Stimulated activated CD8-positive, alpha-beta memory T cell treated with anti-CD3 and anti-CD28 coated beads, Interleukin-2, amount 100 ng/mL, for 48 hours (primary cell): ENCODE measurements at places on chromosomes 3 and 15.

GRCh38 chr3:37955918-37956707, 34.5 kb upstream of the VILL start:
- DNase-seq, result no peak

DNA sequence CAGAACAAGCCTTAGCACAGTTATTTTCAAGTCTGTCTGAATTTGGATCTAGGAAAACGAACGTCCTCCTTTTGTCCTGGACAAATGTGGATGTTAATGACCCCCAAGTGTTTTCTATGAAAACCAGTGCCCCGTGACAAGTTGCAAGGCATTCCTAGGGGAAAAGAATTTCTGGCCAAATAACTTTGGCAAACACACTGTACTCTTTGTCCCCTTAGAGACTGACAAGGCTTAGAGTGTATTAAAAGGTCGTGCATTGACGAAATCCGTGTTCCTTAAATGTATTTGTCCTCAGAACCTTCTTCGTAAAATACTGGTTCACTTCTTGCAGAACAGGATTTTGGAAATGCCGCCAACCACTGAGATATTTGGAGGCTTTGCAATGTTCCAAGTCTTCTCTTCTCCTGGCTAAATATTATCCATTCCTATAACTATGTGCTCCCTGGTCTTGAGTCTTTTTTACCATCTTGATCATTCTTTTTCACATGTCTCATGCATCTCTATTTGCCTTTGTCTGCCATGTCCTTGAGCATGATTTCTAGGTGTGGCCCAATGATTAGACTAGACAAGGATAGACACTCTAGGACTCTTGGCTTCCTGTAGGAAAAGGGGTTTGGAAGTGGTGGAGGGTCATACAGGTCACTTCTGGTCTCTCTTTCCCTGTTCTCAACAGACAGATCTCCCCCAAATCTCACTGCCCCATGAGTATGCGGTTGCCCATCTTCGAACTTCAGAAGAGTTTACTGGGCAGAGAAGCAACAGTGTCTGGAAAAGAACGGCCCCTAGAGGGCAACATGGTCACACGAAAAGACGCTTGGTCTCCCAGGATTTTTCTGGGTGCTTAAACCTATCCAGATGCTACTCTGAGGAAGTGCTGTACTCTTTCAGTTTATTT, 117.5 kb downstream of the EDEM1 start:
- DNase-seq, result no peak

DNA sequence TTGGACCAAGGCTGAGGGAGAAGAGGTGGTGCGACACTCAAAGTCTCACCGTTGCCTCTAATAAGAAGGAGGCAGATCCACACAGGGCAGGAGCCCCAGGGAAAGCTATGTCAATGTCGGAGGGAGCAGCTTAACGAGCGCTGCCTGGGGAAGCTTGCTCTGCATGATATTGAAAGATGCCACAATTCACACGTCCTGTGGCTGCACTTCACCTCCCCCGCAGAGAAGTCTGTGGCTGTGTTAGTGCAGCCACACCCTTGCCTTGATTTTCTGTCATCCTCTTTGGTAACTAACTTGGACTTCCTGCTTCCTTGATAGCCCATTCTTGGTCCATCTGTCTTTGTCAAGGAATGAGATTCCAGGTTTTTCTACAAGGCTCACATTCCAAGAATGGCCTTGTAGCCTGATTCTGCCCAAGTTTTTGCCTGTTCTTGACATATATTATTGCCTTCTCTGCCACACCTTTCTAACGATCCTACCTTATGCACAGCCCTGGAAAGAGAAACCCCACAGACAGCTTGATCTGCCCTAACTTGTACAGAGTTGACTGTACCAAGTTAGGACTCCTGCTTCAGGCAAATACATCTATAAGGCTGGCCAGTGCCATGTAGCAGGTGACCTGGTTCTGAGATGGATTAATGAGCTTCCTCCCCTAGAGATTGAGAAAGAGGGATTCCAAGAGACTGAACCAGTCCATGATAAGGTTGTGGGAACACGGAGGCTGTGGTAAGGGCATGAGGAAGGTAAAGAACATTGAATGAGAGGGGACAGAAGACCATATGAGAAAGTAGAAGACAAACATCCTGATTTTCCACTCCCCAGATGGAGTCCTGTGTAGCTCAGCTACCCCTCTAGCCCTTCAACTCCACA, 153.0 kb upstream of the WNT5A start:
- DNase-seq, result no peak

DNA sequence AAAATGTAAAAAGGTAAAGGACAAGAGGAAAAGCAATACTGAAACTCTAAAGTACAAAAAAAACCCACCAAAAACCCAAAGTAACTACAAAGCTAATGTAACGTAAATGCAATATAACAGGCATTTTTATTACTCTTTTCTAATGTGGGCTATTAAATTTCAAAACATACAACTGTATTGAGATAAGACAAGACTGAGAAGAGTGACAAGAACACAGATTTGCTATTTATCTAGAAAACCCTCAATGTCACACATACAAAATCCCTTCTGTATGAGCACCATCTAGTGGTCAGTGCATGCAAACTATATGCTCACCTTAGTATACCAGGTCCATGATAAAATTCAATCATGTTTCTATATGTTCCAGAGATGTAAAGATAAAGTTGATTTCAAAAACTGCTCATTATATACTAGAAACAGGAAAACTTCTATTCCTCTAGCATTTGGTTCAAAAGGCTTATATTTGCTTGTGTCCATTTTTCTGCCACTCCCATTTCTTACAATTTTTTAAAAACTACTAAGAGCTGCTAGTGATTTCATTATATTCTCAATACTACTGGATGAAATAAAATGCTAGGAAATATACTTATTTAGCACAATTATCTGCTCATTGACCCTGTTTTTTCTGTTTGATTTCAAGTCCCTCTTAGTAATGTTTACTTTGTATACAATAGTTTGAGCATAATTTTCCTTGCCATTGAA, 111.4 kb downstream of the DLG1 start:
- no peak for DNase-seq

DNA sequence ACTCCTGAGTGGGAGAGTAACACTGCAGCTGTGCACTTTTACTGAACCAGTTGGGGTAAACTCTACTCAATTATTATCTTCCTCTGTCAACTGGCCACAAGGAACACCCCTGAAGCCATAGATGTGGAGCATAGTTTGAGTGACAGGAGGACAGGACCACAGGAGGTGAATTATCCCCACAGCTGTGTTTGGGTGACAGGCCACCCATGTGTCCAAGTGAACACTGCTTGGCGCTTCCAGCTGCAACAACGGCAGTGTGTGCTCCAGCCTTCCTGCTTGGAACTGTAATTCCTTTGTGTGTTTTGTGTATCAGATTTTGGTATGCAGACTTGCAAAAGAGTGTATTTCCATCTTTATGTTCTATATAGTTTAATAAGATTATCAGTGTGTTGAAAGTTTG, 20.2 kb upstream of the TSPAN3 start:
- no peak for DNase-seq

GRCh38 chr3:139427283-139428060, 38.0 kb upstream of the COPB2 start:
- no peak for DNase-seq

DNA sequence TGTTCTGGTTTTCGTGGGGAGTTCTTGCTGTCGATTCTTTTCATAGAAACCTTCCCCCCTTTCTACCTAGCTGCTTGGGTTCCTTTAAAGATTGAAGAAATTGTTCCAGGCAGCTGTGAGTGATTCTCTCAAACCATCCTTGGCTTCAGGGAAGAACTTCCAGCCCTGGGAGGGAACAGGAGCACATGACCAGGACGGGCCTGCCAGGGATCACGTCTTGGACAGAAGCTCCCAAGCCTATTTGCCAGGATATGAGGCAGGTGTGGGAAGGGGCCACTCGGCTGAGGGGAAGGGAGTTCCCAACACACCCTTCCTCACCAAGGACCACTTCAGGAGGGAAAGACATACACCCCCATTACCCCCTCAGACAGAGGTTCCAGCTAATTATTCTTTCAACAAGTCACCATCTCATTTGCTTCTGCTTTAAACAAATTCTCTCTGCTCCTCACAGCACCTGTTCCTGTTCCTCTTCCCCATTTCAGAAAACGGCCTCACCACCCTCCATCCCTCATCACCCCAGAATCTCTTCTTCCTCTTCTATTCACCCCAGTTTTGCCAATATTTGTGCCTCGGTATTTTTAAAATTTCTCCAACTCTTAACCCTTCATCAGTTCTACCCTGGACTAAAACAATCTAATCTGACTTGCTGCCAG, 62.5 kb downstream of the WHAMM start:
- DNase-seq, result no peak

DNA sequence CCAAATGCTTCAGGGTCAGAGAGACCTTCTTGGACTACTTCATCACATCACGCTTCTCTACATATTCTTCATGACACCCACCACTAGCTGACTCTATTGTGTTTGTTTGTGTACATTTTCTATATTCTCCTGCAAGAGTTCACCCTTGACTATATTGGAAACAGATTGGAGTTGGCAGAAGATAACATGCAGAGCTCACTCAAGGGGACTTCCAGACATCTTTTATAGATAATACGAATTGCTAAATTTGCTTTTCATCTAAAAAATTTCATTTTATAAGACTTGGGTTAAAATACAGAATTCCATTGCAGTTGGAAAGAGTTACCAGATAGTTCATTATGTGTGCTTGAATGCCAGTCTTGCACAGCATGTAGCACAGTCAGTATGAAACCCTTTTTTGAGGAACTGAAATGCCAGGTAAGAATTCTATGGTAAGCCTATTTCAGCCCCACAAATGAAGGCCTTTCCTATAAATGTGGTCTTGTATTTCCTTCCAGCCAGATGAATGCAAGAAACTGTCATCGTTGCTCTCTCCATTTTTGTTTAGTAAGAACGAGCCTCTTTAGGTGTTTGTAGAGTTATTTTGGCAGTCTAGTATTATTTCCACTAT, 177.6 kb downstream of the GHSR start:
- DNase-seq, result no peak

GRCh38 chr3:182179631-182180030, 467.9 kb downstream of the SOX2 start:
- no peak for DNase-seq

DNA sequence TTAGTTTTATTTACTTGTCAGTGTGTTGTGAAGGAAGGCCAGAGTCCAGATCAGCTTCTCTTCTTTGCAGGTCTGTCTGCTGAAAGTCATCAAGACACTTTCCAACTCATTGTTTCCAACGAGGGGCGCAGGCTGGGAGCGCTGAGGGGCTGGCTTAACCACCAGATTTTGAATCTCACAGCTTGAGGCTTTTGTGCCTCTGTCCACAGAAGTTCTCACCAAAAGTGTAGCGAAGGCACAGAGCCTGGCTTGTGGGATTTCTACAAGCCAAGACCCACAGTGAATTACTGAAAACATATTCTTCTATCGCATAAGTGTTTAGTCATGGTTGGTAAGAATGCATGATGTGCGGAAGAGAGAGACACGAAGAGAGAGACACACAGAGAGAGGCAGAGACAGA, 35.2 kb downstream of the BHLHE40 start:
- DNase-seq, result no peak

DNA sequence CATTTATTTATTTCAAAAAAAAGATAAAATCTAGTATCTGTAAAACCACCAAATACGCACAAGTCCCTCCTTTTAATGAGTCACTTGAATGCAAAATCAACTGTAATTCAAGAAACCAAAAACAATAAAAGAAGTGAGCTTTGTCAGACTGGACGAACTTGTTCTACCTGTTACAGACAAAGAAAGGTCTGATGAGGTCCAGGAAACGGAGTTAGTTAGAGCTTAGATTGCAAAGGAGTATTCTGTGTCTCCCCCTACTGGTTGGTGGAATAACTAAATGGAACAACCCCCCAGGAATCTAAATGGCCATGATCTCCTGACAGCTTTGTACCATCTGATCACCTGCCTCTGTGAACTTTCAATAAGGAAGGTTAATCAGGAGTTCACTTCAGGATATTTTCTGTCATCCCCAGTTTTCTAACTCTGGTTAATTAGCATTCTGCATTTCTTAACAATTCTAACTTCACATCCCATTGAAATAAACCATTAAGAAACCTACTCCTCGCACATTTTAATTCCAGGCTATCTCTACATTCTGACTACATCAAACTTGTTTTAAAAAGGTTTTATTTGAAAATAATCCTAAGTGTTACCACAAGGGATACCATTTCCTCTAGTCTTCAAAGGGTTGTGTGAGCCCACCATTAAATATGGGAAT, 333.0 kb upstream of the SATB1 start:
- DNase-seq, result no peak

- DNase-seq, result no peak
Measured at GRCh38 chr15:48358229-48359152, 27.3 kb downstream of the DUT start.

DNA sequence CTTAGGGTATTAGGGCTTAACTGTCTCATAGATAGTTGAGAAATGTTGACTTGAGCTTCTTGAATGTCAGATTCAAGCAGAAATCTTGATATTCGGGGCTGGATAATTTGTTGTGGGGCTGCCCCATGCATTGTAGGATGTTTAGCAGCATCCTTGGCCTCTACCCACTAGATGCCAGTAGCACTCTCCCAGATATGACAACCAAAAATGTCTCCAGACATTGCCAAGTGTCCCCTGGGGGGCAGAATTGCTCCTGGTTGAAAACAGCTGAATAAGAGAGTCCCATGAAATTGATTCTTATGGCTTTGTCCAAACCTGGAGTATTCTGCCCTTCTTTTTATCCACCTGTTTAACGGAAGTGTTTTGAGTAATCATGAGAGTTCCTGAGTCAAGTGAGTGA, 15.9 kb upstream of the LCMT2 start:
- DNase-seq, result no peak

GRCh38 chr3:49119036-49119435, 1.6 kb downstream of the USP19 start:
- no peak for DNase-seq

DNA sequence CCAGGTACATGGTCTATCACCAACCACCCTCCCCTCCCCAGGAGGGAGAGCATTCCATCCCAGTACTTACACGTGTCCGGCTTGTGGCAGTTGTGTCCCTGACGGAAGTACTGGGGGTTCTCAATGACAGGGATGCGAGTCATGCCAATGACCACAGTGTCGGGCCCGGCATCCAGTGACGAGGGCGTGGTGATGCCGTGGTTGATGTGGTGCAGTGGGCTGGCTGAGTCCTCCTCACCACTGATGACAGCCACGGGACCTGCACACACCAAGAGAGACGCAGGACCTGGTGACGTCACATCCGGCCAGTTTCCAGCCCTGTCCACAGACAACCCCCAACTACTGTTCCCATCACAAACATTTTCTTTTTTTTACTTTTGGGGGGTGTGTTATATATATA, 223.8 kb downstream of the NTRK3 start:
- no peak for DNase-seq

- no peak for DNase-seq
Measured at GRCh38 chr3:185332026-185332735, 30.8 kb upstream of the MAP3K13 start.
